ENCODE measurements at places on chromosomes 2 and 18.
A peak's percentile ranks its signal among the peaks of the same experiment; 100 is the strongest.

DNA sequence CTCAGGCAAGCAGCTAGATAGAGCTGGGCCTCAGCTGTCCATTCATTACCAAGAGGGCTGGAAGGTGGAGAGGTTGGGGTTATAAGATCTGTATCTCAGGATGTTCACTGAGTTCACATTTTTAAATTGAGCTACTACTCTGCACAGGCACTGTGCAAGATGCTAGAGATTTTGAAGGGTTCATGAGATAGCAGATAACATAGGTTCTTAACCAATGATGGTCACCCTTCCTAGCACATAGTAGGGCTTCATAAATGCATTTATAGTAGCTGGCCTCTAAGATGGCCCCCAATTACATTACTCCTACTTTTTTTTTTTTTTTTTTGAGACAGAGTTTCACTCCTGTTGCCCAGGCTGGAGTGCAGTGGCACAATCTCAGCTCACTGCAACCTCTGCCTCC lies 79.7 kb downstream of the DDX1 start:
- DNase-seq = no peak

GRCh38 chr2:138094031-138094430 lies 129.8 kb downstream of the HNMT start:
- DNase-seq = no peak

DNA sequence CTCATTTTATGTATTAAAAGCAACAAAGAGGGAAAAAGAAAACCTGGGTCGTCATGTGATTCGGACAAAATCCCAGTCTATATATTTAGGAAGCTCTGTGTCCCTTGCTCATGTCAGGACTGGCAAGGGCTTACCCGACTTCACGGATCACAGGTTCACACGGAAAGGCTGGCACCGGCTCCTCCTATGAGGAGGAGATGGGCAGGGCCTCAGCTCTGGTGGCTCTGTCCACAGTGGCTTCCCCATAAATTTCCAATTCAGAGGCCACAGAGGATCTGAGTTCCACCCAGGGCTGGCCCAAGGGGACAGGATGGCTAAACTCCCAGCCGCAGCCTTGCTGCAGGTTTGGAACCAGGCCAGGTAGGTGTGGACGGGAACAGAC lies 186.8 kb downstream of the BCL2 start:
- DNase-seq = no peak

DNA sequence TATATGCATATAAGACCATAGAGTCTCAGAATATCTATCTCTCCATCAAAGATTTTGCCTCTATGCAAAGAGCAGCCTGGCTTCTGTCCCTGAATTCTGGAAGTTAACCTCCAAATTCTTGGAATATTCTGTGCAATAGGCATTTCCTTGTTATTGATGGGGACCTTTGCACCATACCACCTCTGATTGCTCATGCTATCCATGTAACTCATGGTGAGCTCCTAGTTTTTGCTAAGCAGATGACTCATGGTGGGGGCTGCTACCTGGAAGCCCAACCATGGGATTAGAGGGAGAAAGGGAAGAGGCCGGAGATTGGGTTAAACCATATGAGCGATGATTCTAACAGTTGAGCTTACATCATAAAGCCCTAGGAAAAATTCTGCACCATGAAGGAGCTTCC lies 310.2 kb upstream of the FIGN start:
- no peak for DNase-seq

DNA sequence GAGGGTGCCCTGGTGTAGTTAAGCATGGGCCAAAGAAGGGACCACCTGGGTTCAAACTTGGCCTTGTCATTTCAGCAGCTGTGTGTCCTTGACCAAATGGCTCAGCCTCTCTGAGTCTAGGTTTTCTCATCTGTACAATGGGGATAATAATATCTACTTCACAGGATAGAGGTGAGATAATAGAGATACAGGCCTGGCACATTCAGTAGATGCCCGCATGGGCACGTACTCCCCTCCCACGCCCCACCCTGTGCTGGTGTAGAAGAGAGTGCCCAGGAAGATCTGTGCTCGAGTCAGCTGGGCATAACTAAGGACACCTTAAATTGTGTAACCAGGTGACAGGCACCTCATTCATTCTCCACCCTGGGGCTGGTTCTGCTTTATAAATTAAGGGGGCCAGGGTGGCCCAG lies 8.4 kb upstream of the TMEM185B start:
- no peak for DNase-seq

DNA sequence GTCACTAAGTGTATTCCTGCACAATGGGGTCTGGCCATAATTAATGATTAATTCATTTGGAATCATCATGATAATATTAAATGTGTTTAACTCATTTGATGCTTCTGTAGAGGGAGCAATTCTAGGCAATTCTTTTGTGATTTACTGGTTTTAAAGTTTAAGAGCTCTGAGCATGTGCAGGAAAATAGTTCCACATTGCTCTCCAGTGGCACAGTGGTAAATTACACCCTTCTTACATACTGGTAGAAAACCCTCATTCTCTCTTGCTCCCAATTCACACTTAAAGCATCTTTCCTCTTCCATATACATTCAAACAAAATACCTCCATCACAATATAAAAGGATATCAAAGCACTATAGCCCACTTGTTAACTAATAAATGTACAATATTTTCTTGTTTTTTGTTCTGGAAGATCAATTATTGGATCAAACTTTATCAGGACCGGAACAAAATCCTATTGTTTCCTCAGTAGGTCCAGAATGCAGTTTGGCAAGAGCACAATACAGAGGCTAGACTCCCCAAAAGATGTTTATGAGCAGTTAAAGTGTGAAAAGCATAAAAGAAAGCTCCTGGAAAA lies 844.3 kb downstream of the MBD2 start:
- peak; percentile 40 for DNase-seq

DNA sequence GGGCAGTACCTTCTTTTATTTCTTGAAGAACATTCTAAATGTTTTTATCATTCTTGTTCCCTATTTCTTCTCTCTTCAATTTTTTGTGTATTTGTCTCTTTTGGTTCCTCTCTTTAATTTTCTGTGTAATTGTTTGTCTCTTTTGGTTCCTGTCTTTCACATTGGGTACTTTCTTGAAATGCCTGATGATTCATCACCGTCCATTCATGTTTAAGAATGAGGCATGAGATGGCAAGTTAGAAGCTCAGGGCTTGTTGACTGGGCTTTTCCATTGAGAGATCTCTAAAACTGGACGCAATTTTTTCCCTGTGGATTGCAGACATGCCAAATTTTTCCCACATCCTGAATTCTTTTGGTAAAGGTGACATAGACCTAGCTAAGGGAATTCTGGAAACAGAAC lies 33.7 kb upstream of the IL1R2 start:
- DNase-seq = no peak

DNA sequence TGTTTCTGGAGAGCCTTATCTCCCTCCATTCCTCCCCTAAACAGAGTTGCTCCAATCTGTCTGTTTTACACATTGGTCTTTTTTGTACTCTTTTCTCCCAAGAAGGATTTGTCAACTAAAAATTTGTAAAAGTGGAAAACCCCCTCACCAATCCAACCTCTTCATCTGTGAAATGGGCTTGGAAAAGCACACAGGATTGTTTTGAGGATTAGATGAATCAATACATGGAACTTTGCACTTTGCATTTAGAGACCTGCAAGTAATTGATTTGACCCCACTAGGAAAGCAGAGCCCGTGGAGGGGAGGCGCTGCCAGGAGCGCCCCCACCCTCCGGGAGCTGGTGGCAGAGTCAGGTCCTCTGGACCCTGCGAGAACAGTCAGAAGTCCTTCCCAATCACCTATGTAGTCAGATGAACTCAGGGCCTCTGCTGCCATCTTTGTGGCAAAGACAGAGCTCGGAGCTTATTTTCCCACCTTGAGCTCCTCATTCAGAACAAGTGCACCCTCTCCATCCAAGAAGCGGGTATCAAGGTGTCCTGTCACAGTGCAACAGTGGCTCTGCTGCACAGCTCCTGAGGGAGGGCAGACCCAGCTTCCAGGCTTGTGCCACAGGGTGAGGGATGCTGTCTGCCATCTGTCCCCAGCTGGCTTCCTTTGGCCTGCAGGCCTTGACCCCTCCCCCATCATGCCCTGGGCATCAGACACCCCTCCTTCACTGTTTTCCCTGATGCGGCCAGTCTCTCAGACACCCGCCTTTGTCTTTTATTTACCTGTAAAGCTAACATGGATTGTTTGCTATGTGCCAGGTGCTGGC lies 1.7 kb upstream of the TMEM185B start:
- no peak for DNase-seq

DNA sequence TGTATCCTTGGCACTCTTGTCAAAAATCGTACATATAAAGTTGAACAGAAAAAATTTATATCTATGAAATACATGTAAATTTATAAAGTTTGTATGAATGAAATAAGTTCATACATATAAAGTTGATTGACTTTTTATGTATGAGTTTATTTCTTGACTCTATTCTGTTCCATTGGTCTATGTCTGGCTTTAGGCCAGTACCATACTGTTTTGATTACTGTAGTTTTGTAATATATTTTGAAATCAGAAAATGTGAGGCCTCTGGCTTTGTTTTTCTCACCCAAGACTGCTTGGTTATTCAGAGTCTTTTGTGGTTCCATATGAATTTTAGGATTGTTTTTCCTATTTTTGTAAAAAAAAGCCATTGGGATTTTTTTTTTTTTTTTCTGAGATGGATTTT lies 41.8 kb upstream of the SP9 start:
- no peak for DNase-seq

DNA sequence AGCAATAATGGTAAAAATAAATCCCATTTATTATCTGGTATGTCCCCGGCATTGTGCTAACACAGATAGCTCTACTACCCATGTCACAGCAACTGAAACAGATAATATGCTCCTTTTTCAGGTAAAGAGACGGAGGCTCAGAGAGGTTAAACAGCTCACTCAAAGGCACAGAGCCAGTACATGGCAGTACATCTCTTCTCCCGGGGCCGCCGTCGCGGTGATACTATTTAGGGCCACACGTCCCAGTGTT lies 693 bp upstream of the PDK1 start:
- DNase-seq = no peak

All from AML-193 (cell line).